ENCODE measurements at places on chromosomes 2 and 18.

GRCh38 chr18:51447351-51448342 is 250.2 kb upstream of the MEX3C start:
- no peak for DNase-seq

DNA sequence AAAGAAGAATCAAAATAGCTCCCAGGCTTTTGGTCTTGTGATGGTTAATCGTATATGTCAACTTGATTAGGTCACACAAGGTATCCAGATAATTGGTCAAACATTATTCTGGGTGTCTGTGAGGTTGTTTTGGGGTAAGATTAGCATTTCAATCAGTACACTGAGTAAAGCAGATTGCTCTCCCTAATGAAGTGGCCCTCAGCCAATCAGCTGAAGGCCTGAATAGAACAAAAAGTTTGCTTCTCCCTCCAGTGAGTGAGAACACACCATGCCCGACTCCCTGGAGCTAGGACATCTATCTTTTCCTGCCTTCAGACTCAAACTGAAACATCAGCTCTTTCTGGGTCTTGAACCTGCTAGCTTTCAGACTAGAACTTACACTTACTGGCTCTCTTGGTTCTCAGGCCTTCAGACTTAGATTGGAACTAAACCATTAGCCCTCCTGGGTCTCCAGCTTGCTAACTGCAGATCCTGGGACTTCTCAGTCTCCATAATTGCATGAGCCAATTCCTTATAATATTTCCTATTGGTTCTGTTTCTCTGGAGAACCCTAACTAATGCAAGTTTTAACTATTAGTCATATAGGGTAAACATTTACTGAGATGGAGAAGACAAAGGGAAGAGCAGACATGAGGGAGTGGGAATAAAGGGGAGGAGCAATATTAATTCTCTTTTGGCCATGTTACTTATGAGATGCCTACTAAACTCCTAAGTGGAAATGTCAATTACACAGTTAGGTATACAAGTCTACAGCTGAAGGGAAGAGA is 25.5 kb downstream of the LNPK start:
- no peak for DNase-seq

DNA sequence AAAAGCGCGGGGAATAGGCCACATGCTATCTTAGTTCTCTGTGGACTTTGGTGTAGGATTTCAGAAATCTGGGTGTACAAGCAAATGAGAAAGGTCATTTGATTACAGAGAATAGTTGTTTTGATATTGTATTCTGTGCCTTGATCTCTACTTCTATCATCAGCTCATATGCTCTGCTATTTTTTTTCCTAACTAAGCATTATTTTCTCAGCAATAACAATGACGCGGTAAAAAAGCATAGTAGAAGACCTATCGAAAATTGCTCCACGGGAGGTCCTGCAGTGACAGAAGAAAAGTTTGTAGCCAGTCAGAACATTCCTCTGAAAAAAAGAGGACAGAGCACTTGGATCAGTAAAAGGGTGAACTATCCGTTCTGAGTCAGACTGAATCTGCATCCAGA is 2.8 kb upstream of the SETBP1 start:
- DNase-seq, result no peak

- DNase-seq, result no peak
Observed at GRCh38 chr18:63237881-63238692, 81.5 kb downstream of the BCL2 start.

- no peak for DNase-seq
Observed at GRCh38 chr2:128498086-128498485, 179.4 kb upstream of the HS6ST1 start.

- no peak for DNase-seq
Observed at GRCh38 chr2:100707016-100707947, 112.7 kb upstream of the NPAS2 start.

DNA sequence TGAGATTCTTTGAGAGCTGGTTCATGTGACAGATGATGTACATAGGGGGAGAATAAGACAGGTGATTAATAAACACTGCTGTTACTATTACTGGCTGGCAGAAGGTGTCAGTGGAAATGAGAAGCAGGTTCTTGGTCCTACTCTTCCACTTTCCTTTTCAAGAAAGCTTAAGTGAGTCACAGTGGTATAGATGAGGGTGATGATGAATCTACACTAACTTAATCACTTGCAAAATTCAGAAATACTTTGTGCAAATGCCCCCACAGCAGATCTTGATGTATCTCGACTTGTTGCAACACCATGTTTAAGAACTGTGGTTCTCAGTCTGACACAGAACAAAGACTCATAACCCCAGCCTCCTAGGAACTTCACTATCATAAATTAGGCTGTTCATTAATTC is 35.9 kb upstream of the MGAT5 start:
- DNase-seq, result no peak

DNA sequence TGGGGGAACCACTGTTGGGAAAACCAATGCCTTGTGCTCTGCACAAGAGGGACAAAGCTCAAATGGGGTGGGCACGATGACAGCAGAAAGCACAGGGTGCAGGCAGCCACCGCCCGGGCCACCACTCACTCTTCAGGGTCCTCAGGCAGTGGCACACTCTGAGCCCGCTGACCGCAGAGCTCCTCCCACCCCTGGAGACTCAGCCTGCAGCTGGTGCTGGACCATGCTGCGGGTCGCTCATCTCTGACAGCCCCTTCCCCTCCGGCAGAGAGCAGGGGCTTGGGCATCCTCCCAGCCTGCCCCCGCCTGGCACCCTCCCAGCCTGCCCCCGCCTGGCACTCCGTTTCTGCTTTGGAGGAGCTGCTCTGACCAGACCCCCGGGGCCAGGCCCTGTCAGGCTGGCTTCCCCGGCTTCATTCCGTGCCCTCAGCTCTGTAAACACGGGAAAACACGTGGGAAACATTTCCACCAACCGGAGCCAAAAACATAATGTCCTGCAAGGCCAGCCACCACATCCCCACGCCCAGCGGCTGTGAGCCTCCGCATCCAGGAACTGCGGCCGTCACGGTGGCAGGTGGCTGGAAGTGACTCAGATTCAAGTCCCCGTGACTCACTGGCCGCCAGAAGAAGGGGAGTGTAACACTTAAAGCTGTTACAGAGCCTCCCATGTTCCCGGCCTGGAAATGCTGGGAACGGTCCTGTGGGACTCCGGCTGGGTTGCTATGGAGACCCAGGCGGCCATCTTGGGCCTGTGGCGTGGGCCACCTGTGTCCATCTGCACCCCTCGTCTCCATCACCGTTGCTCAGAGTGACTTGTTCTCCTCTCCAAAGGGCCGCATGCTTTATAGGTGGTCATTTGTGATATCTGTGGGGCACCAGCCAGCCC is 6.8 kb upstream of the SNED1 start:
- DNase-seq, result no peak

- no peak for DNase-seq
Observed at GRCh38 chr2:165079432-165079831, 124.1 kb upstream of the SLC38A11 start.

GRCh38 chr18:79327199-79327721 is 68.5 kb upstream of the NFATC1 start:
- DNase-seq, result no peak

DNA sequence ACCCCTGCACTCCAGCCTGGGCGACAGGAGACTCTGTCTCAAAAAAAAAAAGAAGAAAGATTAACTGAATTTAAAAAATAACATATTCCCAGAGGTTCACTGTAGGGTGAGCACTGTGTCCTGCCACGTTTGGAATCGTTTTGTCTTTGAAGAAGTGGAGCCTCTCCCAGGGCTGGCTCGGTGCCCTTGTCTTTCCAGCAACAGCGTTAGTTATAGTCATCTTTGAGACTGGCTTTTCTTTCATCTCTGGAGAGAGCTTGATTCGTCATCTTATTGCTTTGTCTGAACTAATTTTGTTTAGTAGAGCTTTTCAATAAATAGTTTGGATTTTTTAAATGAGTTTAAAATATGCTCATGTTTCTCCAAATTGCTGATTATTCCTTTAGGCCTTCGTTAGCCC is 50.5 kb downstream of the IMPA2 start:
- no peak for DNase-seq

- no peak for DNase-seq
Observed at GRCh38 chr18:33720133-33720532, 142.1 kb downstream of the ASXL3 start.

DNA sequence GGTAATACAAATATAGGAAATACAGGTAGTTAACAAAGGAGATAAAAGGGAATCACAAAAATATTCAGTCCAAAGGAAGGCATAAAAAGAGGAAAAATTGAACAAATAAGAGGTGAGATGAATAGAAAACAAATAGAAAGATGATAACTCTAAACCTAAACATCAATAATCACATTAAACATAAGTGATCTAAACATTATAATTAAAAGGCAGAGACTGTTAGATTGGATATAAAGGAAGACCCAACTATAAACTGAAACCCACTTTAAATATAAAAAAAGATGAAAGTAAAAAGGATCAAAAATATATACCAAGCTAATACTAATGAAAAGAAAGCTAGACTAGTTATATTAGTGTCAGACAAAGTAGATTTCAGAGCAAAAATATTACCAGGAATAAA is 152.3 kb downstream of the ZBTB7C start:
- DNase-seq, result no peak

GRCh38 chr2:32902986-32903385 is 43.8 kb upstream of the LTBP1 start:
- DNase-seq, result no peak

GRCh38 chr2:221572821-221573429 is 821 bp upstream of the EPHA4 start:
- DNase-seq, result no peak

- no peak for DNase-seq
Observed at GRCh38 chr2:164126960-164127660, 391.3 kb upstream of the FIGN start.

- no peak for DNase-seq
Observed at GRCh38 chr2:101976891-101977290, 14.9 kb upstream of the IL1R2 start.

DNA sequence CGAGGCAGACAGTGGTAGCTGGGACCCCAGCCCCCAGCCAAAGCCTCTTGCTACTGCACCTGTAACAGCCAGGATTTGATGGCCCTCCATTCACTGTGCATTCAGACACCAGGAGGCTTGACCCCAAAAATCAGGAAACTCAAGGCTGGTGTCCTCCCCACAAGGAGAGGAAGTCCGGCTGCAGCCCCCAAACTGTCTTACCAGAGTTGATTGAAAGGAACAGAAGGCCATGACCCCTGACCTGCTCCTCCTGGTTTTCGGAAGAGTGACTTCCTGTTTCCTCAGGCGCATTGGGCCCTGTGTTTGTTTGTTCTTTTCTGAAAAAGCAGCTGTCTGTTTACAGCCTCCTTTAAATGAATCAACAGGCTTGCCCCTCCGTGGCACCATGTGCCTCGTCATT is 111.6 kb downstream of the RNF144A start:
- no peak for DNase-seq

DNA sequence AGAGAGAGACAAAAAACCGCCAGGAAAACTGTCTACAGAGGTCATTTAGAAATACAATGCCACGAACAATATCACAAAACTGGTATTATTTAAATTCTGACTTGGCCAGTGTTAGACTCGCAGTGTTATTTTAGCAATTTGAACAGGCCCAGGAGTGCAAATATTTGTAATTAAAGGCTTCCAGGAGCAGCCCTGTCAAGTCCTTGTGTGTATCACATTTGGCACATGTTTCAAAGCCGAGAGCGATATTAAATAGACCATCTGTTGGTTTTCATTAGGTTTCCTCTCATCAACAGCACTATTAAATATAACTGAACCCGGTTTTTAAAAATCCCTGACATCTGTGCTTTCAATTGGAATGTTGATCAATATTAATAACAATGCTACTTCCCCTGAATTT is 656.9 kb downstream of the TSN start:
- DNase-seq, result no peak

- DNase-seq, result no peak
Observed at GRCh38 chr2:232973011-232973735, 39.9 kb downstream of the NGEF start.

- no peak for DNase-seq
Observed at GRCh38 chr18:44826418-44827259, 146.0 kb downstream of the SETBP1 start.

GRCh38 chr18:13300029-13300428 is 81.5 kb downstream of the LDLRAD4 start:
- no peak for DNase-seq

DNA sequence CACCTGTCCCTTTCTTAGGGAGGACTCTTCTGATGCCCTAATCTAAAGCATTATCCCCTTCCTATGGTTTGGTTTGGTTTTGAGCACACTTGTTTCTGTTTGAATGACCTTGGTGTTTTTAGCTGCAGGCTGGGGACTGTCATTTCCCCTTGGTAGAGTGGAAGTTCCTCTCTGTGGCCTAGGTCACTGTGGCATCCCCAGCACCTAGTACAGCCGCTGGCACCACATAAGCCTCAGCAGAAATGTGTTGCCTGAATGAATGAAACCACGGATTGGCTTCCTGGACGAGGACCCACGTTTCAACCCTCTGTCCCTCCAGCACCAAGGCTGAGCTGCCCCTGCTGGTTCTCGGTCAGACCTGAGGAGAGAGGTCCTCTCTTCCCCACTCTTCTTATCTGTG is 159.9 kb downstream of the CTIF start:
- DNase-seq, result no peak

DNA sequence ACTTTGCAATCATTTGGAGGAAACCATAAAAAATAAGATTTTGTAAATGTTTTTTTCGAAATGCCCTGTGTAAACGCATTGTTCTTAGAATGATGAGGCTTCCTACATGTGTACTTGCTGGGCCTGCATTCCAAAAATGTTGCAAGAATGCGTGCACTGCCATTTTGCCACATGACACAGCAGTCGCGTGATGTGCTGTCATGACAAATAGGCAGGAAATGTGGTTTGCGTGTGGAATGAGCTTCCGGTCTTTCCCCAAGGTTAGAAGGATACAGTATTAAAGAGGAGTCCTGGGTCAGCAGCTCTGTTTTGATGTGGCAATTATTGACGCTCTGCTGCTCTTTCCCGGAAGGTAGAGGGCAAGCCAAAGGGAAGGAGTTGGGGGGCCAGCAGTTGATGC is 18.1 kb upstream of the SERPINB2 start:
- DNase-seq, result no peak

GRCh38 chr18:8705238-8705960 is at the start of gene MTCL1:
Gene MTCL1 (plus strand): TSS chr18:8705556. CDS start chr18:8705661, 105 bp downstream.
- no peak for DNase-seq

GRCh38 chr2:233056961-233057605 is 3.1 kb upstream of the INPP5D start:
- no peak for DNase-seq

GRCh38 chr2:174776675-174777074 is 12.4 kb upstream of the CHRNA1 start:
- no peak for DNase-seq

DNA sequence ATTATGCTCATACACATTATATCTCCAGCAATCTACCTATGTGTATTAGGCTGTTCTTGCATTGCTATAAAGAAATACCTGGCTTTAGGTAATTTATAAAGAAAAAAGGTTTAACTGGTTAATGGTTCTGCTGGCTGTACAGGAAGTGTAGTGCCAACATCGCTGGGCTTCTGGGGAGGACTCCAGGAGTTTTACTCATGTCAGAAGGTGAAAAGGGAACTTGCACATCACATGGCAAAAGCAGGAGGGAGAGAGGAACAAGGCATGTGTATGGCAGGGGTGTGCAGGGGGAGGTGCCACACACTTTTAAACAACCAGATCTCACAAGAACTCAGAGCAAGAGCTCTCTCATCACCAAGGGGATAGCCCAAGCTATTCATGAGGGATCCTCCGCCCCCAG is 715.4 kb upstream of the ZEB2 start:
- no peak for DNase-seq

- no peak for DNase-seq
Observed at GRCh38 chr2:126655051-126655450, 907 bp upstream of the GYPC start.

All from stimulated activated CD4-positive, alpha-beta T cell treated with anti-CD3 and anti-CD28 coated beads, Interleukin-1b, Interleukin-23, amount 100 ng/mL, for 24 hours (primary cell).